ENCODE measurements at places on chromosomes 7 and 10.

DNA sequence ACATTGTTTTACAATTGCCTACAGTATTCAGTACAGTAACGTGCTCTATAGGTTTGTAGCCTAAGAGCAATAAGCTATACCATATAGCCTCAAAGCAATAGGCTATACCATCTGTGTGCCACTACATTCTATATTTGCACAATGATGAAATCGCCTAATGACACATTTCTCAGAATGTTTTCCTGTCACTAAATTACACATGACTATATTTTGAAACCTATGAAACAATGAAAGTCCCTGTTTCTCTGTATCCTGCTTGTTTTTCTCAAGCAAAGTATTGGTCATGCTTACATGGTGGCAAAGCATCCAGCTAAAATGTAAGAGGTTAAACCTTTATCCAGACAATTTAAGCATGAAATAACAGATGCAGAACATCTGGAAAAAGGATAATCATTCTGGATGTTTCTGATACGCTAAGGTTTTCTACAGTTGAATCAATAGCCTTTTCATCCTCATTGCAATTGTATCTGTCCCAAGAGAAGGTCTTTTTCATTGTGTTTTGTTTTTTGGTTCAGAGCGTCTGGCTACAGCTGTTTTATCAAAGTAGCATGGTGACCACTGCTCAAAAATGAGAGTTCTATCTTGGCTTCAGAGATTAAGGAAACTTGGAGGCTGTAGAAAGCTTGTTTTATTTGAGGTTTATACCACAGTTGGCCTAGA lies 81.7 kb downstream of the CSTF2T start:
- DNase-seq, result no peak

DNA sequence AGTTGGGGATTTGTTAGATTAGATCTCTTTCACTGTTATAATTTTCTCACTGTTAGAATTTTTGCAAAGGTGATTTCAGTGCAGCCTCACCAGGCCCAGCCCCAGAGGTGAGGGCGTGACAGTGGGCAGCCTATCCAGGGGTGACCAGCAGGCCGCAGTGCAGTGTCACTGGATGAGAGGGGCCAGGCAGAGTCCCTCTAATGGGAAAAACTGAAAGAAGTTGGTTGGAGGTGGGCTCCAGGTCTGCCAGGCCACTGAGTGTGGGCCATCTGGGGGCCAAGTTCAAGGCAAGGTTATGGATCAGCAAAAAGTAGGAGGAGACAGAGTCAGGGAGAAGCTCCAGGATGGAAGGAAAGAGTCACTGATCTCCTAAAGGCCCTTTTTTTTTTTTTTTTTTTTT lies 90.5 kb upstream of the SDK1 start:
- no peak for DNase-seq

GRCh38 chr7:130281260-130281659 lies 11.7 kb upstream of the CPA4 start:
- no peak for DNase-seq

GRCh38 chr10:59847326-59847725 lies 59.0 kb downstream of the CCDC6 start:
- DNase-seq, result no peak

- no peak for DNase-seq
These were observed 25.2 kb downstream of the NUP42 start for GRCh38 chr7:23207021-23207420.
